ENCODE measurements at places on chromosomes 6 and 20.

- peak; percentile 70 for DNase-seq
Measured at GRCh38 chr6:29723262-29723665, at the start of gene HLA-F. Gene HLA-F (plus strand): TSS chr6:29723434. CDS start chr6:29723464, 30 bp downstream.

GRCh38 chr20:57747861-57748481 is 38.2 kb upstream of the PMEPA1 start:
- no peak for DNase-seq

DNA sequence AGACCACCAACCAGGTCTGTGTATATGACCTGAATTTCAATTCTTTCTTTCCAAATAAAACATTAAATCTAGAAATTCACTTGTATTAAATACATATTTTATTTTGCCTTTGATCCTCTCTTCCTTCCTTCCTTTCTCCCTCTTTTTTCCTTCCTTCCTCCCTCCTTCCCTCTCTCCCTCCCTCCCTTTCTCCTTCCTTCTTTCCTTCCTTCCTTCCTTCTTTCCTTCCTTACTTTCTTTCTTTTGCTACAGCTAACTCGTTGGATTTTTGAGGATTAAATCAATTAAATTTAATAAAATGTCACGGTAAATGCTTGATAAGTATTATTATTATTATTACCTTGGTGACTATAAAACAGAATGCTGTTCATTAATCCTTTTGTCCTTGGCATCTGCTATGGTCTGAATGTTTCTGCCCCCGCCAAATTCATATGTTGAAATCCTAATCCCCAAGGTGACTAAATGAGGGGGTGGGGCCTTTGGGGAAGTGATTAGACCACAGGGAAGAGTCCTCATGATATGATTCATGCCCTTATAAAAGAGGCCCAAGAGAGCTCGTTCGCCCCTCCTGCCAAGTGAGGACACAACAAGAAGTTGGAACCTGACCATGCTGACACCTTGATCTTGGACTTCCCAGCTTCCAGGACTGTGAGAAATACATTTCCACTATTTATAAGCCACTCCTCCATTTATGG is 67.6 kb upstream of the BTBD3 start:
- DNase-seq: no peak

DNA sequence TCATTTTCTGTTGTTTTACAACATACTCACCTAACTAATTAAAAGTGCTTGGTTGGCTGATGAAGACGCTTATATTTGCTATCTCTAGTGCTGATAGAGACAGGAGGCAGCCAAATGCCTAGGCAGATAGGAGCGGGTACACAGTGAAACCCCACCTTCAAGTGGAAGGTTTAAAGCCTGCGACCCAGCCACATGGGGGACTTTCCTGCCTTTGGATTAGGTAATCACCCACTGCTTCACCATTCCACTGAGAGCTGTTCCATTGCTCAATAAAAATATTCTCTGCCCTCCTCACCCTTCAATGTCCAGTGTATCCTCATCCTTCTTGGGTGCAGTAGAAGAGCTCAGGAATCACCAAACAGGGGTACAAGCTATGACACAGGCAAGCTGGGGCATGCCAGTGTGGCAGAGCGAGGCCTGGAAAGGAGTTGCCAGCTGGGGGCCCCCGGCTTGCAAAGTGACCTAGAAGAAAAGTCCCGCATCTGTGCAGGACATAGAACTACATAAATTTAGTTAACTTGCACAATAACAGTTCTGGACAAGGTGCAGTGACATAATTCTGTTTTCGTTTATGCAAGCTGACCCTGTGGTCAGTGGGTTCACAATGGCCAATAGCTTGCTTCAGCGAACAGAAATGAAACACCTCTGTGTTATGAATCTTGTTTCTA is 112.0 kb upstream of the MLIP start:
- no peak for DNase-seq

DNA sequence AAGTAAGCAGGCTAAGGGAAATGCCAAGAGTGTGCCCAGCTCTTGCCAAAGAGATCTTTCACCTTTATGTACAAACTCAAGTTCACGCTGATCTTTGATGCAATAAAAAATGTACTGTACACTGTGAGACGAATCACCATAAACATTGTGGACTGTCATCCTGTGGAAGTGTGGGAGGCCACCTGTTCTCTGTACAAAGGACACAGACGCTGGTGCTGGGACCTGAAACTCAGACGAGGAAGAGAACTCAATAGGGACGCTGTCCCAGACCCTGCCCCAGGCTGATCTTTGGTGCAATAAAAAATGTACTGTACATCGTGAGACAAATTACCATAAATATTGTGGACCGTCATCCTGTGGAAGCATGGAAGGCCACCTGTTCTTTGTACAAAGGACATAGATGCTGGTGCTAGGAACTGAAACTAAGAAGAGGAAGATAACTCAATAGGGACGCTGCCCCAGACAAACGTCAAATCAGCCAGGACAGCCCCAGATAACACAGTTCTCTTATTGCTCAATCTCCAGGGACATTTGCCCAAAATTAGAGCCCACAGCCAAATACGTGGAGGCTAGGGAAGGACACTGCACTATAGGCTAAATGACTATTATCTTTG is 312.7 kb upstream of the SGK1 start:
- no peak for DNase-seq

DNA sequence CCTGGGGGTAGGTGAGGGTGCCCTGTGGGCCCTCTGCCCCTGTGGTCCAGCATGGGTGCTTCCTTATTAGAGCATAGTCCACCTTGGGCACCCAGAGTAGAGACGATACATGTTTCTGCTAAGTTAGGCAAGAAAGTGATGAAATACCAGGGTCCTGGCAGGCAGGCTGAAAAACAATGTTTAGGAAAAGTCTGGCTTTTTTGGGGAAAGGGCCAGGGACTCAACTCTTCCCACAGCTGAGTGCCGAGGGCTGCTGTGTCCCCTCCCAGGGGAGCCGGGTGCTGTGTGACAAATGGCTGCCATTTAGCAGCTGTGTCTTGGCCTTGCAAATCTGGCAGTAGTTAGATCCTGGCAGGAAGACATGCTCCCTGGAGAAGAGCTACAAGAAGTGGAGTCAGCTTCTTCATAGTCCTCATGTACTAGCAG is 61.5 kb downstream of the RREB1 start:
- no peak for DNase-seq

GRCh38 chr20:34305333-34306230 is 2.4 kb upstream of the AHCY start:
- no peak for DNase-seq

- no peak for DNase-seq
Measured at GRCh38 chr20:57450931-57451330, 59.7 kb downstream of the RBM38 start.

DNA sequence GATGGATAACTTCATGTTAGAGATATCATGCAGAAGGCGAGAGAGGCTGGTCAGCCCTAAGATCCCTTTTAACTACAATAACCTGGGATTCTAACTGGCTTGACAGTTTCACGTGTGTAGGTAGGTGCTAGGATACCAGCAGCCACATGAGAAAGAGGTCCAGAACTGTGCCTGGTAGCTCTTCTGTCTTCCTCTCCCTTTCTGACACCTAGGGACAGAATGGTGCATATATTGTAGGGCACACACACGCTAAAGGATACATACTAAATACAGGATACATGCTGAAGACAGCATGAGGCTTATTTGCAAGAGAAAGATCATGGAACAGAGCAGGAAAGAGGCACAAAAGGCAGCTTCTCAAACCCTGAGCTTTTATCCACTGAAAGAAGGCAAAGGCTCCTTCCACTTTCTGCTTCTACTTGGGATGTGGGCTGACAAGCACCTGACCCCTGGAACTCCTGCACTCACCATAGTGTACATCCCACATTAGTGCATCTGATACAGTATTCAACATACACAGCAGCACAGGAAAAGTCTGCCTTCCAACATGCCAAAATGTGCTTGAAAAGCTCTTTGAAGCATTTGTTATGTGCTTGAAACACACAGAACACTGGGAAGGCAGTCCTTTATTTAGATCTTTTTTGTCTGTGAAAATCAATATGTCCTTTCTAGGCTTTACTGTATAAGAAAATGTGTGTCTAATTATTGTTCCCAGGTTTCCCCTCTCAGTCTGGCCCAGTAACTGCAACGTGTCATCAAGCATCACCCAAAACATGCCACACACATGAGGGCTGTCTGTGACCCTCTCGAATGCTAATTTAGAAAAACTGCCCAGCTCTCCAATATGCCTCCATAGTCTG is 3.2 kb downstream of the SLC22A23 start:
- DNase-seq: no peak
